NCI-H1930 (cell line): ENCODE measurements at places on chromosomes 6 and 20.

GRCh38 chr20:32585586-32586127 lies 524 bp upstream of the NOL4L start:
- no peak for DNase-seq

DNA sequence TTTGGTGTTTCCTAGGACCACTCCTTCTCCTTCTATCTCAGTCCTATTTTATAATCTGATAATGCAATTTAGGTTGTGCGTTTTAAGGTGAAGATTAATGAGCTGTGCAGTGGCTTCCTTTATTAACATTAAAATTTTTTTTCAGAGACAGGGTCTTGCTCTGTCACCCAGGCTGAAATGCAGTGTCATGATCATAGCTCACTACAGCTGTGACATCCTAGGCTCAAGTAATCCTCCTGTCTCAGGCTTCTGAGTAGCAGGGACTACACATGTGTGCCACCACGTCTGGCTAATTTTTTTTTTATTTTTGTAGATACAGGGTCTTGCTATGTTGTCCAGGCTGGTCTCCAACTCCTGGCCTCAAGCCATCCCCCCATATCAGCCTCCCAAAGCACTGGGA lies 53.0 kb upstream of the DSP start:
- no peak for DNase-seq

GRCh38 chr6:79993012-79993910 lies 11.2 kb upstream of the TTK start:
- no peak for DNase-seq

DNA sequence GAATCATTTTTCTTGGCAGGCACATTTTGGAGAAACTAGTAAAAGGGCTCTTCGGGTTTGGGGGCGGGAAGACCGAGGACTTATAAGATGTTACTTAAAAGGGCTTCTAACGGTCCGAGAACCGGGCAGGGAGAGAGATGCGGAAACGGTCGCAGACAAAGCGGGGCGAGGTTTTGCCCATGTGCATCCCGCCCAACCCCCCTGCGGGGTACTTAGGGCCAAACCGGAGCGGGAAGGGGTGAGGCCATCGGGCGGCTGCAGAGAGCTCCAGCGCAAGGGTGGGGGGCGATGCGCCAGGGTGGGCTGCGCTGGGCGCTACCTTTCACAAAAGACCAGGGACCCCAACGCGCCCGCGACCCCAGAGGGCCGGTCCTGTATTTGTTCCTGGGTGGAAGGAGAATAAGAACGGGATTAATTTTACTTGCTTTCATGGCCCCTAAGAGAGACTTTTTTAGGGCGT lies 616 bp downstream of the TUBB start:
- peak; percentile 51 for DNase-seq

GRCh38 chr20:59780494-59781185 lies 152.8 kb downstream of the SYCP2 start:
- DNase-seq: no peak

- no peak for DNase-seq
Measured at GRCh38 chr6:5351552-5352210, 90.4 kb downstream of the FARS2 start.
